ENCODE measurements at places on chromosomes 2 and 18.

- no peak for DNase-seq
Measured at GRCh38 chr18:26656431-26656943, 108.1 kb upstream of the KCTD1 start.

- DNase-seq = no peak
Measured at GRCh38 chr2:95021023-95021416, 4.5 kb upstream of the MAL start.

DNA sequence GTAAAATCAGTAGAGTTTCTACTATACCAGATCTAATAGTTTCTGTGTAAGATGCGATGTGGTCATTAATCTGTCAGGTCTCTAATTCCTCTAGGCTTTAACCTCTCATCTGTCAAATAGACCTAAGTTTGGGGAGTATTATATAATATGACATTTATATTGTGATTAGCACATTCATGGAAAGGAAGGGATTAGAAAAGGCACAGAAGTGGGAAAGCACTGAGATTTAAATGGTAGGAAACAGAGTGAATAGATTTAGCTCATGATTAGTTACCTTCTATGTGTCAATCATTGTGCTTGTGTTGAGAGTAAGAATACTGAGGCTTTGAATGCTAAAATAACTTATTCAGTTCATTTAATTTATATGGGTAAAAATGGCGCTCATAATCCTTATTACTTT is 118.0 kb downstream of the LRP1B start:
- DNase-seq = no peak

DNA sequence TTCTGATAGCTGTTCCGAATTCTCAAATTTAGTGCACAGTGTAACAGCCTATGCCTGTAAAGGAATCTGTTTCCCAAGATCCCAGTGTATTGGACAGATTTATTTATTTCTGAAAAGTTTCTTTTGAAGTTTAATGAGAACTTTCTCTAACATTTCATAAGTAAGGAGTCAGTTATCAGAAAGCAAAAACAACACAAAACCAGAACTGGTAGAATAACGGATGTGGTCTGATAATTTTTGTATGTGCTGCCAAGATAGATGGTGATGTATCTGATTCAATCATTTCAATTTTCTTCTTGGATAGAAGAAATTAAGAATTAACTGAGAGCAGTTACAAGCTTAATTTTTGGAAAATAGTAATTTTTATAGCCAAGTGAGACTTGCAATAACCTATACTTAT is 374.3 kb downstream of the SOCS6 start:
- DNase-seq = no peak

GRCh38 chr2:40041422-40042382 is 262.6 kb upstream of the THUMPD2 start:
- no peak for DNase-seq

- DNase-seq = no peak
Measured at GRCh38 chr2:59288771-59289170, 1047.6 kb upstream of the FANCL start.

GRCh38 chr2:136175868-136176267 is 57.9 kb upstream of the CXCR4 start:
- no peak for DNase-seq

DNA sequence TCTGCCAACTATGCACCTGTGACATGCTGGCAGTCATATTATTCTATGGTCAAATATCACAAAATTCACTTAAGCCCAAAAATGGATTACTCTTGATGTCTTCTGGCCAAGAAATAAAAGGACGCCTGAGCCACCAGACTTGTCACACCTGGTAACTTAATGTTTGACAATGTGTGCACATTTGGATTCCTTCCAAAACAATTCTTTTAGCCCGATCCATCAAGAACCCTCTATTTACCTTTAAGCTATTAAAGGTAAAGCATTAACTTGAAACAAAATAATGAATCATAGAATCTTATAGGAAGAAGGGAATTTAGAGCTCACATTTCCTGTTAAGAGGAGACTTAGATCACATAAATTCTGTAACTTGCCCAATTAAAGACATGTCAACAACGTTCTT is 46.5 kb upstream of the NFU1 start:
- DNase-seq = no peak

- no peak for DNase-seq
Measured at GRCh38 chr2:51218047-51218446, 186.1 kb upstream of the NRXN1 start.

GRCh38 chr2:18046558-18047212 is 168.2 kb downstream of the KCNS3 start:
- DNase-seq = no peak

GRCh38 chr18:37440206-37440605 is 125.4 kb downstream of the CELF4 start:
- no peak for DNase-seq

DNA sequence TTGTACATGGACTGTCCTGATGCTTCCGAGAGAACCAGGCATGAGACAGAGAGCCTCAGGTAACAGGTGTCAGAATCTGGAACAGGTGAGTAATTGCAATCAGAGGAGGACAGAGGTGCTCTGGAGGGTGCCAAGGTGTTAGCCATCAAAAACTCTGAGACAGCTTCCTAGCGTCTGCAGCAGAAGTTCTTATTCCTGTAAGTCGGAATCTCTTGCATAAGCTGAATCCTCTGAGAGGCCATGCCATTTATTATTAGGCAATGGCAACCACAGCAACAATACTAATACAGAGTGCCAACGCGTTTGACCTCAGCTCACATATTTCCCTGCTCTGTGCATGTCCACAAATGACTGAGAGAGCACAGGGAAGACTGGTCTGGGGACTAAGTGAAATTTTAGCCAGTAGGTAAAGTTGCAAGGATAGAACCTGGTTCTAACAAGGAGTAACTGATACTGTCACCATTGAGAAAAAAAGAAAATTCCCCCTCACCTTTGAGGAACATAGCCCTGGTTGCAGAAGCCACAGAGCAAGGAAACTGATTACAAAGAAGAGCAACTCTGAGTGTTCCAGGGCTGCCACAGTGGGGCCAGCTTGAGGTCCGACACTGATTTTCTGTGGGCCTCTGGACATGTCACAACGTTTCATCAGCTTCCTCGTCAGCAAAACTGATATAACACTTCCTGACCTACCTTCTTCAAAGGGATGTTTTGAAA is 55.1 kb upstream of the ACSL3 start:
- DNase-seq = no peak

DNA sequence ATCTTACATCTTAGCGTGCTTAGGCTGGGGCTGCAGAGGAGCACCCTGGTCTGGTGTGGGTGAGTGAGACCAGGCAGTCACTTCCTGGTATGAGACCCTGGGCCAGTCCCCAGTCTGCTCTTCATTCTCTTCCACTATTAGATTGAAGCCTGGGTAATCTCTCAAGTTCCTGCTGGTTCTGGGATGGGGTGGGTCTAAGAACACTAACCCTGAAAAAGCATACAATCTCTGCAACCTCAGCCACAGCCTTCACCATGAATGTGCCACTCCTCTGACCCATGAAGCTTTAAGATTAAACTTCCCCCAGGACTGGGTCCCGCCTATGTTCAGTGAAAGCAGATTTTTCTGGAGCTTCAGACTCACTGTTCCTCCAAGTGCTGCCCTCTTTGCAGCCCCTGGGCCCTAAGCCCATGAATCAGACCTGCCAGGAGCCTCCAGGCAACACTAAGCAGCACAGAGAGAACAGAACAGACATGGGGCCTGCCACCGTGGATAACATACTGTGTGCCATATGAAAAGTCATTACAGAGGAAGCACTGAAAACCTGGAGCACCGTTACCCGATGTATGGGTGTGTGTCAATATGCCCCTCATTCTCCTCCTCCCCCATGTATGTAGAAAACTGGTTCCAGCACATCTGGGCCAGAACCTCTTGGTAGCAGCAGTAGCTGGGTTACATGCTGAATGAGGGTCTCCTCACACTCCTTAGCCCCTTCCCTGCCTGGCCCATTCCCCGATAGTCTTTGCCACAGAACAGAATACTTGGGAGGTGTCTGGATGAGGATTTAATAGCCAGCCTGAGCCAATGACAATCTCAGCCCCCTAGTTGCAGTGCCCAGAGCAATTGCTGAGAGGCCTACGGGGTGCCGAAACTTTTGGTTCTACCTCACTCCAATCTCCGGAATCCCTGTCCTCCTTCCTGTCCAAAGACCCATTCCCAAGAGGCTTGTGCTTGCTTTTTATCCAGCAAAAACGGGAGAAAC is 2.7 kb upstream of the SIX2 start:
- no peak for DNase-seq

DNA sequence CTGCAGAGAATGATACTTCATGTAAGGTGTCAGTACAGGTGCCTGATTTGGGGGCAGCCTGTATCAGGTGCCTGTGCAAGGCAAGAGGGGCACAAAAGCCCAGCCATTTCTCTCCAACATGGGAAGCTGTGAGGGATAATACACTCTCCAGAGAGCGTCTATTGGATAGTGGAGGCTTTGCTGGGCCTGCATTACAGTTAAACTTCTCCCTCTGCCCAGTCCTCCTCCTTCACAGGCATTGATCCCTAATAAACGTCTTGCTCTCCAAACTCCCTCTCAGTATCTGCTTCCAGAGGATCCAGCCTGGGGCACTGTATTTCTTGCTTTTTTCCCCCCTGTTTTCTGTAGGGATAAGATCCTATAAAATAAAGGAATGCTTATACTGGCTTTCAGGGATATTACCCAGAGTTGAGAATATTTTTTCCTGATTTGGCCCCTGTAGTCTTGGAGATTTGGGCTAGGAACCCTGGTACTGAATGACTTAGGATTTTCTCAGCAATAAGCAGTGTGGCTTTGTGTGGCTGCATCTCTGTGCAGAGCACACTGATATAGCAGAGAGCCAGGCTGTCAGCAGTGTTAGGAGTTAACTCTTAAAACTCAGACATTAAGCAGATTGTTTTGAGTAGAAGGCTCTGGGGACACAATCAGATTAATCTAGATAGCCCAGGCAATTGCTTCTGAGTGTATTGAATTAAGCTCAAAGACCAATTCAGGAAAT is 330.6 kb downstream of the CYRIA start:
- DNase-seq = no peak

- DNase-seq = no peak
Measured at GRCh38 chr2:8987410-8987809, 16.1 kb downstream of the MBOAT2 start.

GRCh38 chr18:335733-336132 is 67.9 kb upstream of the THOC1 start:
- no peak for DNase-seq

DNA sequence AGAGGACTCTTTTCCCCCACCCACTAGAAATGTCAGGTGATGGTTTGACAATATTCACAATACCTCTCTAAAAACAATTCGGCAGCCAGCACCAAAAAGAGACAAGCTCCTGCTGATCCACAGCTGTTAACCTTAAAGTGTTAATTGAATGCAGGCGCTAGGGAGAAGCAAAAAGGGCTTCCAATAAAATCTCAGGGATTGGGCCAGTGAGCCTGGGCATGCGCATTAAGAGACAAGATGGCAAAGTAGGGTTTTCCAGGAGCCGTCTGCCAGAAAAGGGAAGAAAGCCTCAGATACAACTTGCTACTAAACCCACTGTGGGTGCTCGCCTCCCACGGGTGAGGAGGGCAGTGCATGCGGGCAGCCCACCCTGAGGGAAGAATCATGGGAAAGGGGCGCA is 98.8 kb downstream of the HS6ST1 start:
- no peak for DNase-seq

DNA sequence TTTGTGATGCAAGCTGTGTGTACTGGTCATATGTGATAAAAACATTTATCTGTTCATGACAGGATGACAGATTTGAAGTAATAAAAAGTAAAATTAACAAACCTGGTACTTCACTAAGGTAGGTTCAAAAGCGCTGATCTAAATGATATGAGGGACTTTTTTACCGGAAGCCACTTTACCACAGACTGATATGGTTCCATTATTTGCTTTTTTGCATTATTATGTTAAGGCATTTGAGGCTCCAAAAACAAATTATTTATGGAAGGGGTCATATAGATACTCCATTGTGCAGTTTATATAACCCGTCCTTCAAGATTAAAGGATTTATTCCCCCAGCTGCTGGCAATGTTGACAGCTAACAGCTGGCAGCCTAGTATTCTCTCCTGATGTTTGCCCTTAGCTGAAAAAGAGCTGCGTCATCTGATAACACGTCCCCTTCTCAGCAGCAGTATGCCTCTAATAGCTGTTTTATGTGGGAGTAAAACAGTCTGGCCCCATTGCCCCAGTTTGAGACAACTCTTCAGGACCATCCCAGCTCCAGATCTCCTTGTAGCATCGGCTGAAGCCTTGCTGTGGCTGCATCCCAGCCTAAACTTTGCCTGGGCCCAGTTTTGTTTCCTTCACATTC is 84.8 kb upstream of the XIRP2 start:
- no peak for DNase-seq

DNA sequence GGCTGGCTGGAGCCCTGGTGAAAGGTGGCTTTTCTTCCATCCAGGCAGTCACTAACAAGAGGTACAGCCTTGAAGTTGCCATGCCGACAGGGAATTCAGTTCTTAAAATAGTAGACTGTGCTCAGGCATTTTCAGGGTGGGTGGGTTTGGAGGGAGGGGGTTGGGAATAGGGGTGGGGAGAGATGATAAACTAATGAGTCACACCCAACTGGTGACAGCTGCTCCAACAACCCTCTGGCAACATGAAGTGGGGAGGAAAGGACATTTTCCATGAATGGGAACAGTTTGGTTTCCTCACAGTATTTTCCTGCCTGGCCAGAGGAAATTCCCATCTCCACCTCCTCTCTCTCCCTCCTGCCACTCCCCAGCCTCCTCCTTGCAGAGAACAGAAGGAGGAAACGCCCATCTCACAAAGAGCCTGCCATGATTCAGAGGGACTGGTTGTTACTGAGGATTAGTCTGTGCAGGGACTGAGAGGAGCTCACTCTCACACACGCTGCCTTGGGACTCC is 113.0 kb upstream of the SLC1A4 start:
- DNase-seq = no peak

DNA sequence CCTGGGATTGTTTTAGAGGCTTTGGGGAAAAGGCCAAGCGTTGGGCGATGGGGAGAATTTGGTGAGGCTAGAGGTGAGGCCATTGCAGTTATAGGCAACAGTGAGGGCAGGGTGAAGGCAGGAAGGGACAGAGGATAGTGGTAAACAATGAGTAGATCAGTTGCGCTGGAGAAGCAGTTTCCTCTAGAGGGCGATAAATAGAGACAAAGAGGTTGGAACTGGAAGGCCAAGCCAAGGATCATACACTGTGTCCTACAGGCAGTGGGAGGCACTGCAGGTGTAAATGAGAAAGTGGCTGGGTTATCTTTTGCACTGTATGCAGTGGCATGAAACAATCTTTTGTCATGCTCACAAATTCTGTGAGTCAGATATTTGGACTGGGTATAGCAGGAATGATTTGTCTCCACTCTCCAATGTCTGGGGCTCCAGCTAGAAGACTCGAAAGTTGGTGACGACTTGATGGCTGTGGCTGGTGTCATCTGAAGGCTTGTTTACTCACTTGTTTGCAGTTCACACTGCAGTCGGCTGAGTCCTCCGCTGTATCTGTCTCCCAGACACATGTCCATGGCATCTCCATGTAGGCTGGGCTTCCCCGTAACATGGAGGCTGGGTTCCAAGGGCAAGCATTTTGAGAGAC is 82.1 kb downstream of the TNP1 start:
- DNase-seq = no peak

DNA sequence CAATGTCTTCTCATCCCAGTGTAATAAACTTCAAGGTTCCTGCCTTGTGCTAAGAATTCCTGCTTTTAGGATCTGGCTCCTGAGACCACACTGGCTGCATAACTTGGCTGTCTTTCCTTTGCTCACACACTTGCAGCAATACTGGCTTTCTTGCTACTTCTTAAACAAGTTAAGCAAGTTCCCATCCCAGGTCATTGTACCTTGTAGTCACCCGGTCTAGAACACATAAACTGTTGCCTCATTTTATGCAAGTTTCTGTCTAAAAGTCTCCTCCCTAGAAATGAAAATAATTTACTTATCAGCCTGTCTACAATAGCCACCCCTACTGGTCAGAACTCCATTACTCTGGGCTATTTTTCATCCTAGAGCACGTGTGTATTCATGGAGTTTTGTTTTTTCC is 887.9 kb upstream of the FAM98A start:
- no peak for DNase-seq

- no peak for DNase-seq
Measured at GRCh38 chr2:88126772-88127637, 857 bp downstream of the FABP1 start.
